ENCODE measurements at places on chromosomes 3 and 15.
A peak's percentile ranks its signal among the peaks of the same experiment; 100 is the strongest.

GRCh38 chr3:186180151-186180550 lies 71.3 kb upstream of the ETV5 start:
- DNase-seq, result no peak

DNA sequence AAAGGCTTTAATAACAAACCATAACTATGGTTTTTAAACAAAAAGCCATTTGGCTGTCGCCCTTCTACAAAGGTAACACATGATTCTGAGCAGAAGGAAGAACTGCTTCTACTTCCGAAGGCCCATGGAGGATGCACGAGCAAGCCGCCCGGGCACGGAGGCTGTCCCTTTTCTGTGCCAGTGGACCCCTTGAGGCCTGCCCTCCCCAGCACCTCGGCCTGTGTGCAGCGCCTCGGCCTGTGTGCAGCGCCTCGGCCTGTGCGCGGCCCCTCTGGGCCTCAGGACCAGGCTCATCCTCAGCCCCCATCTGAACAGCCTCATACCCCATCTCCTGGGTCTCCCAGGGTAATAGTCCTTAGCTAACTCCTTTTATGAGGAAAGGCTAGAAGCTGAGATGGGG lies 329.5 kb downstream of the OCA2 start:
- no peak for DNase-seq

DNA sequence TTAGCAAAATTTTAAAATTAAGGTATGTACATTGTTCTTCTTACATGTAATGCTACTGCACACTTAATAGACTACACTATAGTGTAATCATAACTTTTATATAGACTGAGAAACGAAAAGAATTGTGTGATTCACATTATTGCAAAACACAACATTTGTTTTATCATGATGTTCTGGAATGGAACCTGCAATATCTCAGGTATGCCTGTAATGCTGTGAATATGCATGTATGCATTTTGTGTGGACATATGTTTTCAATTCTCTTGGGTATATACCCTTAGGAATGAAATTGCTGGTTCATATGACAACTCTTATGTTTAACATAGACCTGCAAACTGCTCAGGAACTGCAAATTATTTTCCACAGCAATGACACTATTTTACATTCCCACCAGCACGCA lies 38.6 kb upstream of the TJP1 start:
- DNase-seq, result no peak

DNA sequence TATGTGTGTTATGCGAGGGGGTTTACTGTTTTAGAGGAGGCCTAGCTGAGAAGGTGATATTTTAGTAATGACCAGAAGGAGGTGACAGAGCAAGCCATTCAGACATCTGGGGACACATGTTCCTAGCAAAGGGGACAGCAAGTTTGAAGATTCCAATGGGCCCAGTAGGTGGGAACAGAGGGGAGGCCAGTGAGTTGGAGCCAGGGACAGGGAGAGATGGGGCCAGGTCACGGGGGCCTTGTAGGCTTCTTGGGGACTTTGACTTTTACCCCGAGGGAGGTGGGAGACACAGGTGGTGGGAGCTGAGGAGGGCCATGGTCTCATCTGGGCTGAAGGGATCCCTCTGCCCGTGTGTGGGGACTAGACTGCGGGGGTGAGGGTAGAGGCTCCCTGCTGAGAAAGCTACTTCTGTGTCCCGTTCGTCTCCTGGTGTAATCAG lies 72.5 kb downstream of the MGLL start:
- no peak for DNase-seq

DNA sequence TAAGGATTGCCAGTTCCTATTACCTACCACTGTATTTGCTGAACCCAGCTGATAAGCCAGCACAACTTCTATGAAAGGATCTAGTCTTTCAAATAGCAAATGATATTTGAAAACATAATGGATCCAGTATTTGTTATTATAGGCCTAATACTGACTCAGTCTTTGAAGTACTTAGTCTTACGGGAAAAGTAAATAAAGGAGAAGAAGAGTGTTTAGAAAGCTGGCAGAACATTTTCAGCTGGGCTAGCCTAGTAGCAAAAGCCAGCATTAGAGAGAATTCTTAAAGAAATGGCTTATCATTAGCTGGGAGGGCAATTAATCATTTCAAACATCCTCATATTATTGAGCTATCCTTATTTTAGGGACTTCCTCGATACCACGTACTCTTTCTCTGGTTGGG lies 101.4 kb upstream of the GOLIM4 start:
- DNase-seq, result no peak

- DNase-seq, result no peak
Measured at GRCh38 chr3:37923569-37924040, 61.9 kb downstream of the CTDSPL start.

DNA sequence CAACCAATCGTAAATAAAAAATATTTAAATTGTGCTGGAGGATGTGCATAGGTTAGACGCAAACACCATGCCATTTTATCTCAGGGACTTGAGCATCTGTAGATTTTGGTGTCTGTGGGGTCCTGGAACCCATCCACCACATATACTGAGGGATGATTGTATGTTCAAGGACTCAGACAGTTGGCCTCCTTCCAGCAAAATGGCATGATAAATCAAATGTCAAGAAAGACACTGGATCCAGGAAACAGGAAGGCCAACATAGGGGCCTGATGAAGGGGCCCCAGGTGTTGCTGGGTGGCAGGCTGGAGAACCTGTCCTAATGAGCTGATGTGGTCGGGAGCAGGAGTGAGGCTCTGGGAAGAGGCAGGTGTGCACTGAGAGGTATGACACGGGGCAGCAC lies 289.5 kb downstream of the GABRG3 start:
- DNase-seq, result peak; percentile 80

DNA sequence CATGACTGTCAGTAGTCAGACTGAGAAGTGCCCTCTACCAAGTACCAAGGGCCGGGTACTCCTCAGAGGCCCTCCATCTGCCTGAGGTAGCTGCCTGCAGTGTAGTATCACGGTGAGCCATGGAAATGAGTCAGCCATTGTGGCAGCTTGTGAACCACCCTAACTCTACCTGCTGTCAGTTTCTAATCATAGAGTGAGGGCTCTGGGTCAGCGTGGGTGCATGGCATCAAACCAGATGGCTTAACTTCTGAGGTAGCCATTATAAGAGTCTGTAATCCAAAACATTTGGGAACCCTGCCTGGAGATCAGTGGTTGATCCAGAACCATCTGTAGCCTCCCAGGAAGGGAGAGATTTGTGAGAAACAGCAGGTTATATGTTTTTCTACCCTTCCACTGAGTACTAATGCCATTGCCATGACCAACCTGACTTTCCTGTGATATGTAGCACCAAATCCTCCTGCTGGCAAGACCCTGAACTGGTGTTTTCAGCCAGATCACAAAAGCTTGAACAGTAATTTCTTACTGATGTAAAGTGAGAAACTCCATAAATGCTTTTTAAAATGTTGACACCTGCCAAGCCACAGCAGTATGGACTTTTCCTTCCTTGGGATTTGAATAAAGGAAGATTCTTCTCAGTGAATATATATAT lies 38.9 kb downstream of the ABHD2 start:
- DNase-seq, result no peak

- DNase-seq, result peak; percentile 95
Measured at GRCh38 chr3:177597311-177598096, 400.2 kb upstream of the TBL1XR1 start.

DNA sequence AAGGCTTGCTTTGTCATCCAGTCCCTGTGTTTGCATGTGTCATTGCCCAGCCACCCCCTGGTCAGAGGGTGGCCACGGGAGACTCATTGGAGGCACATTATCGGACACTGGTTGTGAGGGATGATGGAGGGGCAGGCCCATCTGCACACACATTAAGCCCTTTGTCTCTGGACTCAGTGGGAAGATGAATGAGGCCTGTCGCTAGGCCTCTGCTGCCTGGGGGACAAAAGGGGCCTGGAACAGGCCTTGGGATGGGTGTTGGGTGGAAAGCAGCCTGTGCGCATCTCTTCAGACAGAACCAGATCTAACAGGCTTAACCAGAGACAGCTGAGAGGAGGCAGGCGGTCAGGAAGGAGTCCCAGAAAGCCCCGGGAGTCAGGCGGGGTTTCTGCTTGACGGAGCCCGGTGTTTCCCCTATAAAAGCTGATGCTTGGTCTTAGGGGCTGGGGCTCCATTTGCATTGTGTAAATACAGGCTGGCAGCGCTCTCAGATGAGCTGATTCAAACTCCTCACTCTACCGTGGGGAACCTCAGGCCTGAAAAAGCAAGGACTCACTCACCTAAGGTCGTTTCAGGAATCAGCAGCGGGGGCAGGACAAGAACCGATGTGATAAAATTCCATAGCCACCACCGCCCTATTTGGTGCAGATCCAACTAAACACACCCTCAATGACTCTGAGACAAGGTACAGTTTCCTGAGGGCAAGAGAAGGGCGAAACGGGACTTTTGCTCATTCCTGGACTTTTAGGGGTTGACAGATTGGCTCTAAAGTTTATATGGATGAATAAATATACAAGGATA lies 17.1 kb upstream of the SKIC8 start:
- no peak for DNase-seq

GRCh38 chr3:151867666-151868065 lies 5.8 kb upstream of the SUCNR1 start:
- no peak for DNase-seq

DNA sequence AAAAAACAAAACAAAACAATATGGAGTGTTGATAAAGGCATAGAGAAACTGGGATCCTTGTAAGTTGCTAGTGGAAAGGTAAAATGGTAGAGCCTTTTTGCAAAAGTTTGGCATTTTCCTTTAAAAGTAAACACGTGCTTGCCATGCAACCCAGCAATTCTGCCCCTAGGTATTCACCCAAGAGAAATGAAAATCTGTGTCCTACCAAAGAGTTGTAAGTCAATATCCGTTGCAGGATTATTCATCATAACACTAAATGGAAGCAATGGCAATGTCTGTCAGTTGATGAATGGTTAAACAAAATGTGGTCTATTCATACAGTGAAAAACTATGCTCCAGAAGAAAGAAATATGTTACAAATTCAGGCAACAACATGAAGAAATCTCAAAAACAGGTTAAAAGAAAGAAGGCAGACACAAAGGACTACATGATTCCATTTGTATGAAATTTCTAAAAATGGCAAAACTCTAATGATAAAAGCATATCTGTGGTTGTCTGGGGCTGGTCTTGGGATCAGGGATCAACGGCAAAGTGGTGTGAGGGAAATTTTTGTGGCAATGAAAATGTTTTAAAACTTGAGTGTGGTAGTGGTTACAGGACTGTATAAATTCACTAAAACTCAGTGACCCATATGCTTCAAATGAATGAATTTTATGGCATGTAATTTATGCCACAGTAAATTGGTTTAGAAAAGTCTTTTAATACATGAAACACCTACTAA lies 229.6 kb downstream of the OPA1 start:
- DNase-seq, result no peak

GRCh38 chr3:26353097-26353496 lies 269.5 kb upstream of the LRRC3B start:
- no peak for DNase-seq

GRCh38 chr3:46928282-46928681 lies 48.3 kb downstream of the CCDC12 start:
- DNase-seq, result no peak

DNA sequence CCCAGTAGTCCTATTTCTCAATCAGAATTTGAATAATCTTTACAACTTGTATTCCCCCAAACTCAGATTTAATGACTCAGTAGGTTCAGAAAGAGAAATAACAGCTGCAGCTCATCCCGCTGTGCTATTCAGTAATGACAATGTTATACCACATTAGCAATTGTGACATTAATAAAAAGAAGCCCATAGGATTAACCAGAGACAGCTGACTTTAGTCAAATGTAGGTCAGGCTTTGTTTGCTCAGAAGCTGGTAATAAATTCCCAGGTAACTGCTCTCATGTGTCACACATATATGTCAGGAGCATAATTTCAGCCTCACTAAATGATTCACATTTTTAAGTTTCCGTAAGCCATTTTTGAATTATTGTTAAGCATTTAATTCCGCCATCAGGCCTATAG lies 222.0 kb upstream of the UBE2E2 start:
- no peak for DNase-seq

- no peak for DNase-seq
Measured at GRCh38 chr3:126982126-126982470, 817 bp upstream of the PLXNA1 start.

- no peak for DNase-seq
Measured at GRCh38 chr15:44298878-44299277, 10.4 kb downstream of the GOLM2 start.

DNA sequence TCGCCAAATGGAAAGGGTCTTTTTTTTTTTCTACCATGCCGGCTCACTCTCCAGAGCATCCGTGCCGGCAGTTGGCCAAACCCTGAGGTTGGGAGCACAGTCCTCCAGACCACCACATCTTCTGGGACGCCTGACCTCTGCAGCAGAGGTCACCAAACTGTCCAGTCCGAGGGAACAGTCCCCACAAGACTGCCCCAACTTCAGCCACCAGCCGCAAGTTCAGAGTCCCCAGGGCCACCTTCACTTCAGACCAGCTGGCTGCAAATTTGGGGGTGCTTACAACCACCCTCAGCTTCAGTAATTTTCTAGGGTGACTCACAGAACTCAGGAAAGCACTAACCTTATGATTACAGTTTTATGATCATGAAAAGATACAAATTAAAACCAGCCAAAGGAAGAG lies 28.9 kb downstream of the PLA2G4D start:
- DNase-seq, result no peak

DNA sequence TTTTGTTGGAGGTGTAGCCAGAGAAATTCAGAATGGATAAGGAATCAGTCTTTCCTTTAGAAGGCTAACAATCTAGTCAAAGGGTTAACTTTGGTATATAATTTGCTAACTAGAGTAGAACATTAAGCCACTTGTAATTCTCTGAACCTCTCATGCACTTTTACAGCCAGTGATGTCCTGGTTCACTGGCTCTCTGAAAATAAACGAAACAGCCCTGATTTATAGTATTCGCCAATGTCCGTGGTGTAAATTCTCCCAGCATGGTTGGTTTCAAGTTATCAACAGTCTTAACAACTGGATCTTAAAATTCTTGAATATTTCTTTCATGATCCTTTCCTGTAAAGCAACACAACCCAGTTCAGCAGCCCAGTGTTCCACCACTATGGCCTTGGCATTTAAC lies 500.4 kb upstream of the CDIN1 start:
- DNase-seq, result no peak

DNA sequence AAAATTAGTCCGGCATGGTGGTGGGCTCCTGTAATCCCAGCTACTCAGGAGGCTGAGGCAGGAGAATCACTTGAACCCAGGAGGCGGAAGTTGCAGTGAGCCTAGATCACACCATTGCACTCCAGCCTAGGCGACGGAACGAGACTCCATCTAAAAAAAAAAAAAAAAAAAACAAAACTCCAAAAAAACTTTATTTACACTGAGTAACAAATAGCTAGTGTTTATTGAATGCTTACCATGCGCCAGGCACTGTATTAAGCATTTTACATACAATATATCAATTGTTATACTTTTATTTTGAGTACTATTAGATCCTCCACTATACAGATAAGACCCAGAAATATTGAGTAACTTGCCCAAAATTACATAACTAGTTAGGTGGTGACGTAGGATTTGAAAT lies 17.4 kb upstream of the ARIH1 start:
- DNase-seq, result no peak

GRCh38 chr3:197501879-197502620 lies 53.7 kb downstream of the BDH1 start:
- no peak for DNase-seq
